ENCODE measurements at places on chromosomes 3 and 15.

DNA sequence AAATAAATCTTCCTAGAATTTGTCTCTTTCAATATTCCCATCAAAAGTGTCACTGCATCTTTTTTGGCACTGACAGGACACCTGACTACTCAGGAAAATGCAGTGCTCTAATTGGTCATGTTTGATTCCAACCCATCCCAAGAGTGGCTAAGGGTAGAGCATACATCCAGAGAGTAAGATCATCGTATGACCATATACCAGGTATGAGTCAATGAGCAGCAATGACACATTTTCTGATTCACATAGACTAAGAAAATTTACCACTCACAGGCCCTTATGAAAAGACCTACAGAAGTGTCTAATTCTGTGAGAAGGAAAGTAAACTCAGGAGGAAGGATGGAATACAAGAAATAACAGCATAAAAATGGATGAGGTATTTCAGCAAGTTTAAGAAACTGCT, 434.2 kb downstream of the ZIC1 start:
- DNase-seq: no peak

DNA sequence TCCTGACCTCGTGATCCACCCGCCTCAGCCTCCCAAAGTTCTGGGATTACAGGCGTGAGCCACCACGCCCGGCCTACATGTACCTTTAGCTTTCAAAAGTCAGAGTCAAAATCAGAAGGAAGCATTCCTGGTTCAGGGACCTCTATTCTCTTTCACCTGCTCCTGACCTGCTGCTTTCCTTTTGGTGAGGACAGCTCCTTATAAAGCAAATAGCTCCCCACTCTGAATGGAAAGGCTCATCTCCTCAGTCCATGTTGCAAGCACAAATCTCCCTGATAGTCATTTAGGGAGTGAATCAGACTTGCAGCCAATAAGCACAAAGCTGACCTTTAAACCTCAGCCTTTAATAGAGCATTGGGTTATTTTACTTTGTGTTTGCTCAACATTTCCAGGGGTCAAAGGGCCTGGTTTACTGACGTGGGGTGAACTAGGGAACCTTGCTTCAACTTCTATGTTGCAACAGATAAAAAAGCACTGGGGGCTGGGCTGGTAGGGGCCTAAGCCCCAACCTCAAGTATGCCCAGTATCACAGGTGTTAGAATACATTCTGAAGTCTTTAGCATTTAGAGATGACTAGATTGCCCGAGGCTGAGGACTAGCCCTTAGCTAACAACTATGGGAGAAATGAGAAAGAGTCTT, 43.1 kb downstream of the THRB start:
- no peak for DNase-seq

- DNase-seq: no peak
Measured at GRCh38 chr15:39756806-39757522, 25.7 kb downstream of the FSIP1 start.

- no peak for DNase-seq
Measured at GRCh38 chr3:46947546-46947901, 29.0 kb downstream of the CCDC12 start.

DNA sequence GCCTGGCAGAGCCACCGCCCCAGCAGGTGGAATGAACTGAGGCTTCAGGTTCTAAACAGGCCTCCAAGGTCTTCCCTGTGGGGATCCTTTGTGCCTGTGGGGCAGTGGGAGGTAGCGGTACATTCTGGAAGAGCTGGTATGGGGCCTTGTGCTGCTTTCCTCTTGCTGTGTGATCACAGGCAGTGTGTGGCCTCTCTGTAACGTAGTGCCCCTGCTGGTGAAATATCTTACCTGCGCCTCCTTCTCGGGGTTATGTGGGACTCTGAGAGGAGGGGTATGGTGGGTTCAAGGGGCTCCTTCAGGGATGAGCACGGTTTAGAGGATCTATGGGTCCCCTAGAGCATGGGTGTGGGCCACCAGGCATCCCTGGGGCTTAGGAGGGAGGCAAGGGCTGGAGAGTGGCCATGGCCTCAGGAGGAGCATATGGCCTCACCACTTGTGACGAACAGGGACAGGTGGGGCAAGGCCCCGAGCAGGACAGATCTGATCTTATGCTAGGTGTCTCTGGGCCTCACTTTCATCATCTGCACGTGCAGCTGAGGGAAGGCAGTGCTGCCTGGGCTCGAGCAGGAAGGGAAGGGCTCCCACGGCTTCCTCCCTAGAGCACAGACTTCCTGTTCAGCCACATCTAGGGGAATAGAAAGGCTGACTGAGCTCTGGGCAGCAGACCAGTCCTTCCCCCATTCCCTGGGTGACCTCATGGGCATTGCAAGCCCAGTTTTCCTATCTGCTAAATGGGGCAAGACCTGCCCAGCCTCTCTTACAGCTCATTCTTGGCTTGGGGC, 1.9 kb upstream of the ALS2CL start:
- DNase-seq: peak; percentile 16

DNA sequence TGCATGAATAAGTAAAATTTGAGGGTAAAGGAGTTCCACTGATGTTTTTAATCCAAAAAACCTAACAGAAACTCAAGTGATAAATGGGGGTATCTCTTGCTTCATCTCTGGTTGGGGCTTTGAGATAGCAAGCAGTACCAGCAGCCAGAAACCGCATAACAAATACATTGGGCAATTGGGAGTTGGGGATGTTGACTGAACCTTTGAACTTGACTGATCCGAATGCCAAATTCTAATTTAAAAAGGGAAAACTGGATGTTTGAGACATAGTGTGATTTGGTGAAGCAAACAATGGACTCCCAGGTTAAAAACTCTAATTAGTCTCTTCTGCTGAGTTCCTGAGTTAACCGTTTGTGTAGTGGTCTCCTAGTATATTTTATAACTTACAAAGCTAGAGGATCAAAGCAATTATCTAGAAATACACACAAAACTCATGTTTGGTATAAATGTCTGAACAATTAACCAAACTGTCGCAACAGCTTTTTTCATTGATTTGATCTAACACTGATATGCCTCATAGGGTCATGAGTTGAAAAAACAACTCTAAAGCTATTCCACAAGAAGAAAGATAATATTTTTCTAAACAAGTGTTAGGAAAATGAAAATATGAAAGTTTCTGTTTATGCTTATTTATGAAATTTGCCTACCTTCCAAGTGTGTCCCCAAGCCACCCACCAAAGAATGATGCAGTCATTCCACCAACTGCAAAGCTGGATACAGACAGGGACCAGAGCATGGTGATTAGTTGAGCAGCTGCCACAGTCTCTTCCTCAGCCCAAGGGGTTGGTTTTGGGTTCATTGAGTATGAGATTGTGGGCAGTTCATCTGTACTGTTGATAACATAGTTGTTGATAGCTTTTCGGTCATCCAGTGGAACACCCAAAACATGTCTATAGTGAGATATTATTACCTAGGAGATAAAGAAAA, 12.4 kb downstream of the SLC2A2 start:
- DNase-seq: no peak

DNA sequence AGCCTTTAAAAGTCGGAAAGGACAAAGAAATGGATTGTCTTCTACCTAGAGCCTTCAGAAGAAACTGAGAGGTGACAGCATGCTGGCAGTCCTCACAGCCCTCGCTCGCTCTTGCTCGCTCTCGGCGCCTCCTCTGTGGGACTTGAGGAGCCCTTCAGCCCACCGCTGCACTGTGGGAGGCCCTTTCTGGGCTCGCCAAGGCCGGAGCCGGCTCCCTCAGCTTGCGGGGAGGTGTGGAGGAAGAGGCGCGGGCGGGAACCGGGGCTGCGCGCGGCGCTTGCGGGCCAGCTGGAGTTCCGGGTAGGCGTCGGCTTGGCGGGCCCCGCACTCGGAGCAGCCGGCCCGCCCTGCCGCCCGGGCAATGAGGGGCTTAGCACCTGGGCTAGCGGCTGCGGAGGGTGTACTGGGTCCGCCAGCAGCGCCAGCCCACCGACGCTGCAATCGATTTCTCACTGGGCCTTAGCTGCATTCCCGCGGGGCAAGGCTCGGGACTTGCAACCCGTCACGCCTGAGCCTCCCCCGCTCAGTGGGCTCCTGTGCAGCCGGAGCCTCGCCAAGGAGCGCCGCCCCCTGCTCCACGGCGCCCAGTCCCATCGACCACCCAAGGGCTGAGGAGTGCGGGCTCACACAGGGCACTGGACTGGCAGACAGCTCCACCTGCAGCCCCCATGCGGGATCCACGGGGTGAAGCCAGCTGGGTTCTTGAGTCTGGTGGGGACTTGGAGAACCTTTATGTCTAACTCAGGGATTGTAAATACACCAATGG, 953.8 kb upstream of the GBE1 start:
- DNase-seq: no peak

GRCh38 chr3:16897254-16897926, 12.6 kb downstream of the PLCL2 start:
- no peak for DNase-seq

DNA sequence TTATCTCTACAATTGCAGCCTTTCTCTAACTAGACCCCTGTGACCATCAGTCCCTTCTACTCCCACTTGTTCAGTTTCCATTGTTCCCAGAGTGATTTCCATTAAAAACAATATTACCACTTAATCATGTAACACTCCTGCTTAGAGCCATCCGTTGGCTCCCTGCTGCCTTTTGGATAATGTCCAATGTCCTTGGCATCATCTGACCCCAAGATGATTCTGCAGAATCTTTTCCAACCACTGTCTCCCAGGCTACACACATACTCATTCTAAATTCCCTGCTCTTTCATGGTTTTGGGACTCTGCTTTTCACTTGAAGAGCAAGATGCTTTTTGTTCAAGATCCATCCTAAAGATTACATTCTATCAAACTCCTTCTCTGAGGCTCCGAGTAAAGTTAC, 7.1 kb downstream of the KCNH8 start:
- no peak for DNase-seq

GRCh38 chr3:32922078-32922477, 29.4 kb upstream of the CCR4 start:
- DNase-seq: no peak

- DNase-seq: no peak
Measured at GRCh38 chr3:120775411-120775810, 32.9 kb downstream of the GTF2E1 start.

GRCh38 chr3:190003681-190004123, 117.0 kb downstream of the P3H2 start:
- DNase-seq: no peak

All from activated T-helper 1 cell treated with anti-CD3 and anti-CD28 coated beads, Interleukin-12 subunit alpha, Interleukin-12 subunit beta, Interleukin-2, Interleukin-4 antibody, amounts not matched to agents 30 ng/mL and 10 ng/mL and 1 ng/mL, durations not matched to agents 14 hours and 24 hours and 36 hours (primary cell).